ENCODE measurements at places on chromosomes 3 and 15.

- DNase-seq: no peak
Observed at GRCh38 chr3:144181062-144181461, 209.4 kb downstream of the DIPK2A start.

GRCh38 chr3:140911822-140912221 lies 29.8 kb upstream of the SLC25A36 start:
- DNase-seq: no peak

GRCh38 chr3:65677486-65678010 lies 361.2 kb downstream of the MAGI1 start:
- no peak for DNase-seq

- no peak for DNase-seq
Observed at GRCh38 chr3:8702560-8702959, 31.0 kb upstream of the CAV3 start.

- no peak for DNase-seq
Observed at GRCh38 chr15:53000409-53000808, 210.3 kb upstream of the ONECUT1 start.

GRCh38 chr3:161957467-161957866 lies 460.9 kb downstream of the OTOL1 start:
- no peak for DNase-seq

DNA sequence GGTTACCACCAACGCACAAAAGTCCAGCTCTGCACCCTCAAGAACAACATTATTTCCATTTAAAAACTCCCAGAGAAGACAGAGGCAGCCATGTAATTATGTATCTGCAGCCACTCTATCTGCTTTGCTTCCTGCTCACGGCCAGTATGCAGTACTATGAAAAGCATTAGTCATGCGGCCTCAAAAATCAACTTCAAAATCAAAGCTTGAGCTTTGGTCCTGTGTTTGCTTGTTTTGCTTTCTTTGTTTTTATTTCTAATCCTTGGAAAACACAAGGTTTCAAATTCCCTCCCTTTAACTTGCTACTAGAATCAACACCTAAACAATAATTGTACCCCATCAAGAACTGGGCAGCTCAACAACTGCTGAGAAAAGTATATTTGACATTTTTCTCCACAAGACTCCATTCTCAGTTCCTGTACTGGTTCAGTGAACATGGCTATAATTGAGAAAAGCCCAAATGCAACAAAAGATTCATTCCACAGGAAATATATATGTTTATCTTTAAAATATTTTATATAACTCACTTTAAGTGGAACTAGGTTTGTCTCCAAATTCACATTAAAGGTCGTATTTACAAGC lies 37.6 kb downstream of the GBE1 start:
- no peak for DNase-seq

- DNase-seq: no peak
Observed at GRCh38 chr3:31600431-31600830, 67.7 kb downstream of the STT3B start.

GRCh38 chr3:117165601-117166051 lies 456.0 kb downstream of the TUSC7 start:
- no peak for DNase-seq

DNA sequence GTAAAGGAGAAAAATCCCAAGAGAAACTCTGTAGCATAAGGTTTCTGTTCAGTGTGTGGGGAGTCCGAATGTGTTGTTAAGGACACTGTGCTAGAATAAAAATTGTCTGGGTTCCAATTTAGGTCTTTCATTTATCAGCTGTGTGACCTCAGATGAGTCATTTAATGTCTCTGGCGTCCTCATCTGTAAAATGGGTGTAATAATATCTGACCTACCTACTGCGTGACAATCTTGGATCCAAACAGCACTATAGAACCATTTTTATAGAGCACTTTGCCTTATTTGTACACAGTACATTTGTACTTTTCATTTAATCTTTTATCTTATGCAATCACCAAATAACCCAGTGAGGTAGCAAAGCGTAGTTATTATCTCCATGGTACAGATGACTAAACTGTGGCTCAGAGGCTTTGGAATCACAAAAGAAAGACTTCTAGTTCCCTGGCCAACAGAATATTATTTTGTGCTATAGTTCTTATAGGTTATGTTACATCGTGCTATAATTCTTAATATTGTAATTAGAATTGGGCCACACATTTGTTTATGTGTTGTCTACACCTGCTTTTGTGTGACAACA lies 46.6 kb upstream of the TNIK start:
- DNase-seq: no peak

DNA sequence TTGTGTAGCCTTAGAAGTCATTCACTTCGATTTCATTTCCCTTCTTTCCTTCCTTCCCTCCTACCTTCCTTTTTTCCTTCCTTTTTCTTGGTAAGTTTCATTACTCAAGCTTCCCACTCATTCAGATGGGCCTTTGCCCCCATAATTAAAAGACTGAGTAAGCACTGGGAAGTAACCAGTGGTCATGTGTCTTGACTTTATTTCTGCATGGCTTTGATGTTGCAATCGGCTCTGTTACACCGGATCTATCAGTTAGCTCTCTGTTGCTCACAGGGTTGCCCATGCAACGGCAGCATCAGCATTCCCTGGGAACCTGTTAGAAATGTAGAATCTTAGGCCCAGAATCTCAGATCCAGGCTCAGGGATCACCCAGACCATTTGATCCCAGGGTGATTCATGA lies 25.6 kb upstream of the LARS2 start:
- DNase-seq: no peak

DNA sequence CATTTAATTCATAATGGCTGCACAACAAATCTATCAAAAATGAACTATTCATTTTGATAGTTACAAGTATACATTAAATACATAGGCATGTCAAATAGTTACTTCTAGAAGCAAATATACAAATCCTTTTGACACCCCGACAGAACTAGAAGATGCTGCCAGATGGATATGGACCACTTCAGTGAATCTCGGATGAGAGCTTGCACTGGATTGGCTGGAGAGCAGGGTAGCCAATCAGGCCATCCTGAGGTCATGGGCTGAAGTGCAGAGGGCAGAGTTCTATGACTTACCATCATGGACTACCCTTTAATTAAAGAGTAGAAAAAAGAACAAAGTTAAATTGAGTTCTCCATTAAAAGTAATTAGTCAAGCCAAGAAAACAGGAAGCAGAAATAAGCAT lies 8.3 kb downstream of the CCNL1 start:
- DNase-seq: no peak

DNA sequence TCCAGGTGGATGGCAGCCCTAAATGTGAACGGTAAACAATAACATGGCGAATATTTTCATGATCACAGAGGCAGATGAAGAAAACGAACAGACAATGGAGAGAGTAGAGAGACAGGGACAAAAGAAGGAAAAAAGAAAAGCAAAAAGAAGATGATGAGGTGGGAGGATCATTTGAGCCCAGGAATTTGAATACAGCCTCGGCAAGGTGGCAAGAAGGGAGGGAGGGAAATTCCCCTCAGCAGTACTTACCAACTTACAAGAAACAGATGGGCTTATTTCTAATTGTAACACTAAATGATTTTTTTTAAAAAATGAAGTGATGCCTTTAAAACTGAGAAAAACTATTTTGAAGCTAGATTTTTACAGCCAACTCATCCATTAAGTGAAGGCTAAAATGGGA lies 6.0 kb upstream of the MAP4 start:
- DNase-seq: no peak

- DNase-seq: no peak
Observed at GRCh38 chr3:17372362-17373210, 369.8 kb downstream of the TBC1D5 start.

GRCh38 chr3:55160241-55160983 lies 232.6 kb upstream of the LRTM1 start:
- DNase-seq: peak; percentile 56

DNA sequence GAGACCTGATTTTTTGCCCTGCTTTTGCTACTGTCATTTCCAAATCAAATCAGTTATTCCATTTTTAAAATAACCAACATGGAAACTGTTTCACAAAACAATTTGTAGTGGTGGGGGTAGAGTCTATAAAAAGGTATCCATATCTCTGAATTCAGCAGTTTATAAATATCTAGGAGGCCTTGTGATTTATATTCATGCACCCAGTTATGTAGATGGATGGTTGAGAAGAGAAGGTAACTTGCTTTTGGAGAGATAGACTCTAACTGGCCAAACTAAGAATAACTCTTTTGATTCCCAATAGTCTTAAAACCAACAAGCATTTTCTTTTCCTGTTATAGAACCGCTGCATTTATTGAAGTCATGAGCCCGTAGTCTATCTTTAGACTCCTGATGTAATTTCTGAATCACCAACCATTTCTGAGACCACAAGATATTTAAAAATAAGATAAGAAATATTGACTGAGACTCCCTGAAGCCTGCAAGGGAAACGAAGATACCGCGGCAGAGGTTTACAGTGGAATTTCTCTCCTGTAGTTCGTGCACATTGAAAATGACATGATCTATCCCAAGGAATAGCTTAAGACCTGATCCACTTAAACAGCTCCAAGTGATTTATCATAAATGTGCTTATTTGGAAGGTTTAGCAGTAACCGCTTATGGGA lies 68.5 kb downstream of the SAMMSON start:
- no peak for DNase-seq

- no peak for DNase-seq
Observed at GRCh38 chr3:116166121-116166520, 279.2 kb downstream of the LSAMP start.

- peak; percentile 8 for DNase-seq
Observed at GRCh38 chr15:81752546-81752942, 293.3 kb downstream of the MEX3B start.

- no peak for DNase-seq
Observed at GRCh38 chr3:54696313-54696712, 231.5 kb downstream of the LRTM1 start.

- no peak for DNase-seq
Observed at GRCh38 chr3:212432-212831, 15.9 kb downstream of the CHL1 start.

- no peak for DNase-seq
Observed at GRCh38 chr3:186327912-186328487, 34.0 kb downstream of the DGKG start.

DNA sequence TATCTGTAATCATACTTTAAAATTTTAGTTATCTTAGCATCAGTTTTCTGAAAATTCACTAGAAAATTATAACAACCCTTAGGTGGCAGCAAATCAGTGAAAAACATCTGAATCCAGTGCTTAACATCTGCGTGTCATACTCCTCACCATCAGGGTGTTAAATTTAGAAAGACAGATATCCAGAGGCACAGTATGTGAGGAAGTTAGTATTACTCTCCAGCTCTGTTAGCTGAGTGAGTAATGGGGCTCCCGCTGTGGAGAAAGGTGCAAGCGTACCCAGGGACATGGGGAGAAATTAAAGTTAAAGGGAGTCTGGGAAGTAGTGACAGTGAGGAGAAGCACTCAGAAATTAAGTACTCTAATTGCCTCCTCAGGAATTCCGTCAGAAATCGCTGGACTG lies 50.9 kb downstream of the CEP63 start:
- DNase-seq: no peak

- DNase-seq: no peak
Observed at GRCh38 chr3:126921085-126921824, 61.7 kb upstream of the PLXNA1 start.

DNA sequence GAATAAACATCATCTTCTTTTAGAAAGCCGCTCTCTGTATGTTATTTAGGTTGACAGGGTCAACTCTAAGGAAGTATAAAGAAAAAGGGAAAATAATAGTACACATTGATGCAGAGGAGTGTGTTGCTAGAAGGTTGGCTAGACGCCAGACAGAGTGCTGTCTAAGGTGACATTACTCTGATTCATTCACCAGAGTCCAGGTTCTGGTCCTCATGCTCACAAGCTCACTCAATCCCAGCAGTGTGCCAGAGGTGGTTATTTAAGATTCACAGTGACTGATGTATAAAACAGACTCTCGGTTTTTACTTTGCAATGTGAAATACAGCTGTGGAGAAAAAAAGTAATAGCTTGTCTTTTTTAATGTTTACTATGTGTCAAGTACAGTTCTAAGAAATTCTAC lies 1.7 kb downstream of the CFAP44 start:
- no peak for DNase-seq

DNA sequence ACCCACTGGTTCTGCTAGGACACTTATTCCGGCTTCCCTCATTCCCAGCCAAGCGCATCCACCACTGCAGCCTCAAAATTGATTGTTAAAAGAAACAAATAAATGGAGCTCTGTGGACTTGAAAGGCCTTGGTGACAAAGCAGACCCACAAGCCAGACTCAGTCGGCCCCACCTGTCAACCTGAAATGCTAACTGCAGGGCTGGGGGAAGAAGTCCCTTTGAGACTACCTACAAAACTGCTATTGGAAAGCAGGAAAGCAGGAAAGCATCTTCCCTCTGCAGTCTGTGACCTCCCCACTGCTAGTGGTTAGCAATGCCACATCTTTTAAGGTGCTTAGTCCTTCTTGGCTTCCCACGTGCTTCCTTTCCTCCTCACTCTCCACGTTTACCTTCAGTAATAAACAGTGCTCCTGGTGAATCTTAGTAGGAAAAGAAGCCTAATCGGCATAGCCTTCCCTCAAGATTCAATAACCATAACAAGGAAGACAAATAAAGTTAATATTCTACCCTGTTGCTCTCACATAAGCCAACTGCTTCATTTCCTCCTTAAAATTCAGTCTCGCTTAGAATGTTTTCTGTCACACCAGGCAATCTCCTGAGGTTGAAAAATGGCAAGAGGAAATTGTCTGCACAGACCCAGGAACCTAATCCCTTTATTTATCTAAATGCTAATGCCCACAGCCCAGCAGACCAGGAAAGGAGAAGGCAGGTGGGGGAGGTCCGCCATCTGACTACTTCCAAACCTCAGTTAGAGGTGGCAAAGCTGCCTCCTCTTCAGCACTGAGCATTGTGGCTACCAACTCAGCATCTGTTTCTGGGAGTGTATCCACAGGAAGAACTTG lies 296.2 kb downstream of the NEK10 start:
- no peak for DNase-seq

DNA sequence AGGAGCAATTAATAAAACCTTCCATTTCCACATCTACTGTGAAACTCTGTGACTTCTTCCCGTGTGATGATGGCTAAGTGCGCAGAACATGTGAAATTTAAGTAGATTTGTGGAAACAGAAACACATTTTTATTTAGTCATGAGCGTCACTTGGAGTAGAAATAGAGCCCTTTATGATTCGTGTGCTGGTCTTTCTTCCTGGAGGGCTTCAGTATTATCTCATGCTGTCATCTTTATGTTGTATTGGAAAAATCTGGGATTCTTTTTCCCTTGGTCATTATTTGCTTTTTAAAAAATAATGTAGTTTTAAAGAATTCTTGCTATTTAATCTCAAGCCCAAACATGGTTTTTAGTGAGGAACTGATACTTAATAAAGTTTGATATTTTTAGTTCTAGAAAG lies 284.0 kb upstream of the CTDSPL start:
- no peak for DNase-seq

- no peak for DNase-seq
Observed at GRCh38 chr3:169790219-169790618, 17.0 kb downstream of the MYNN start.

GRCh38 chr3:171491361-171491760 lies 31.2 kb upstream of the TNIK start:
- DNase-seq: peak; percentile 5

GRCh38 chr15:72706266-72706665 lies 20.3 kb downstream of the BBS4 start:
- no peak for DNase-seq

DNA sequence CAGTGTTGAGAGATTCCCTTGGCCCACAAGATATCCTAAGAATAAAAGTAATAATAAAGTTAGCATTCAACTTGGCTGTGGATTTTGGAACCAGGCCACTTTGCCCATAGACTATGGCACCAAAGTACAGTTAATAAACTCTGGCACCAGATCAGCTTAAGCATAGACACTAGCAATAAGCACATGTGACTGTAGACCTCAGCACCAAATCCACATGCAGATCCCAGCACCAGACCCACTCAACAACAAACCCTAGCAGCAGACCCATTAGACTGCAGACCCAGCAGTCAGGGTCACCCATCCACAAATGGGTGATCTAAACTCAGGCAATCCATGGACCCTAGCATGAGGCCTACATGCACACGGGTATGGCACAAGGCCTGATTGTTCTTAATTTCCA lies 384.8 kb upstream of the CADM2 start:
- no peak for DNase-seq

All from LoVo (cell line).